ENCODE measurements at places on chromosomes 3 and 15.

DNA sequence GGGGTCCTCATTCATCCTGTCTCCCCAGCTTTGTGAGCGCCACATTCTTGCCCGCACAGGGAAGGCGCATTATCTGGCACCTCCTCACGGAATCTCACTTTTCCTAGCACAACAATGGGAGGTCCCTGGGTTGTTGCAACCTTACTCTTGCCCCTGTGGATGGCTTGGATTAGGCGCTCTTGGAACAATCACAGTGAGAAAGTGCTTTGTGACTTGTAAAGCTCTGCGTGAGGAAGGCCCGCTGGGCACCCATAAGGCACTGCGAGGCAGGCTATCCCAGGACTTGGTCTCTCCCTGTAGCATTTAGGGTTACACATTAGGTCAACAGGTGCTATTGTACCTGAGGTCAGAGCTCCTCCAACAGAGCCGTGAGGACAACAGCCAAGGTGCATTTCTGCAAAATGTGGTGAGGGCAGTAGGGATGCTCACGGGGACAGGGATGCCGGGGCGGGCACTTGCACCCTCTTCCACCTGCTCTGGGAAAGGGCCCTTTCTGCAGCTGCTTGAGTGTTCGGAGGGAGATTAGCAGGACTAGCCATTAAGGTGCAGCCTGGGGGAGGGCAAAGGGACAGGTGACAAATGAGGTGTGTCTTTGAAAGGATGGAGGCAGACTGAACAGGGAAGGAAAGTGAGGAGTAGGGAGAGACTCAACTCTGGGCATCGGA is 13.9 kb upstream of the LRRC15 start:
- no peak for DNase-seq

- no peak for DNase-seq
Observed at GRCh38 chr15:74327756-74328155, 39.7 kb downstream of the CYP11A1 start.

- DNase-seq = no peak
Observed at GRCh38 chr3:128343287-128344051, 123.2 kb downstream of the DNAJB8 start.

- peak; percentile 68 for DNase-seq
Observed at GRCh38 chr15:64678126-64678819, 97.1 kb downstream of the RBPMS2 start.

GRCh38 chr3:52438579-52439425 is 6.1 kb downstream of the SEMA3G start:
- no peak for DNase-seq

DNA sequence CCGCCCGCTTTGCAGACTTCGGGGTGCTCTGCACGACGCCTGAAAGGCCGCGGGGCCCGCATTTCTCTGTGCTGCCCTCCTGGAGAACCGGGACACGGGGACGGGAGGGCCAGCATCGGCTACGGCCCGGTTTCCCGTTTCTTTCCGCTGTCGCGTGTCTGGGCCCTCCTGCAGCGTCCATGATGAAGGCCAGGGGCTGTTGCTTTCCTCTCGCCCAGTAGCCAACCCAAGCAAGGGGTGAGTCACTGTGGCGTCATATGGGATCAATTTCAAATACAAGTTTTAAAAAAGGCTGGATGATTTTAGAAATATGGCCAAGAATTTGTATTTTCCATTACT is 435 bp downstream of the SLC35G2 start:
- DNase-seq = peak; percentile 75

DNA sequence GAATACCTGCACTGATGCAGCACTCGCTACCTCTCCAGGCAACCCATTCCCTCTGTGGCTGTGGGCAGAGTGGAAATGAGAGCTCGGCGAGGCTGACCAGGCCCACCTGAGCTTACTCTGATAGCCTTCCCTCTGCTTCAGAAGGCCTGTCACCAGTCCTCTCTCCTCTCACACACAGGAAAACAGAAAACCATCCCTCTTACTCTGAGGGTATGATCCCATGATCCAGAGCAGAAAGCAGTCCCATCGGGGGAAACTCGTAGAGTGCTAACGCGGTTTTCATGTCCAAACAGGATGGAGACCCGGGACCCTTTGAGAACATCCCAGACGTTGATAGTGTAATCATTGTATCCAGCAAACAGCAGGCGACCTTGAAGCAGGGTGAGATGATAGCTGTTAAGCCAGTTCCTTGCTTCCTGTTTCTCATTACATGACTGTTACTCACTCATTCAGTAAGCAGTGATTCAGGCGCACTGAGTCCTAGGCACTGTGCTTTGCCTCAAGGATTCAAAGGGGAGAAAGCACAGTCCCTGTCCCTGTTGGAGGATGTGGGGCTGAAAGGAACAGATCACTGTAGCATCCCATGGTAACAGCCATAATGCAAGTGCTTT is 11.8 kb upstream of the BCL2L10 start:
- DNase-seq = peak; percentile 48

DNA sequence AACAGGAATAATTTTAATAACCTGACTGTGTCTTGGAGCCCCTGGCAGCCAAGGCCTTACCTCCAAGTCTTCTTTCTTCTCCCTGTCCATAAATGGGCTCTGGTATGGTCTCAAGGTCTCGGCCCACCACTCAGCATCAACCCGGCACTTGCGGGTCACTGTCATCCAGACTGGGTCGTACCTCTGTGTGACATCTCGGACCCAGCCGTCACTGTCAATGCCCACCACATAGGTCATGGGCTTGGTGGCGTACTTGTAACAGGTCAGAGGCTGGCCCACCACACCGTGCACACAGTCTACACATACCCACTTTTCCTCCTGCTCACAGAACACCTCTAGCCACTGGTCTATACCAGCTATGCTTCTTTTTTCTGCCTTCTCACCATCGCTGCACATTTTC is 20.4 kb downstream of the XPC start:
- no peak for DNase-seq

GRCh38 chr3:105362021-105362665 is 4.6 kb upstream of the ALCAM start:
- DNase-seq = peak; percentile 67

DNA sequence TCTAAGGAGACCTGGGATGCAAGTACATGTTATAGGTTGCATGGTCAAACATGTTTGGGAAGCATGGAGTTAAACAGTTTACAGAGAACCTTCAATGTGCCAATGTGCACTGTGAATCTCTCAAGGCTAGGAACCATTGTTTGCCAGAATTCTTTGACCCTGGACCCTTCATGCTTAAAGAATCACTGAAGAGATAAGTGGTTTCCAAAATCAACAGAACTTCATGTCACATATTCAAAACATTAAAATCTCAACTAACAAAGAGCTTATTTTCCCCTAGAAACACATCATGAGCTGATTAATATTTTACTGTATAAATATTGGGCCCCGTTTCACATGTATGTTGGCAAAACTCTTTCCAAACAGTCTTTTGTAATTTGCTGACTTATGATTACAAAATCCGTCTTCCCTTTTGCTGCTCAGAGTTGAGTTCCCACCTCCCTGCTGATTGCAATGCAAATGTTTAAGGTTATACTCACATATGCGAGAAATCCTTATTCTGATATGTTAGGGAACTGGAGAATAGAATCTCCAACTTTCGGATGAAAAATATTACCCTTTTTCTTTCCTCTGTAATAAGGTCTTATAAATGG is 380.2 kb downstream of the DIPK2A start:
- no peak for DNase-seq

DNA sequence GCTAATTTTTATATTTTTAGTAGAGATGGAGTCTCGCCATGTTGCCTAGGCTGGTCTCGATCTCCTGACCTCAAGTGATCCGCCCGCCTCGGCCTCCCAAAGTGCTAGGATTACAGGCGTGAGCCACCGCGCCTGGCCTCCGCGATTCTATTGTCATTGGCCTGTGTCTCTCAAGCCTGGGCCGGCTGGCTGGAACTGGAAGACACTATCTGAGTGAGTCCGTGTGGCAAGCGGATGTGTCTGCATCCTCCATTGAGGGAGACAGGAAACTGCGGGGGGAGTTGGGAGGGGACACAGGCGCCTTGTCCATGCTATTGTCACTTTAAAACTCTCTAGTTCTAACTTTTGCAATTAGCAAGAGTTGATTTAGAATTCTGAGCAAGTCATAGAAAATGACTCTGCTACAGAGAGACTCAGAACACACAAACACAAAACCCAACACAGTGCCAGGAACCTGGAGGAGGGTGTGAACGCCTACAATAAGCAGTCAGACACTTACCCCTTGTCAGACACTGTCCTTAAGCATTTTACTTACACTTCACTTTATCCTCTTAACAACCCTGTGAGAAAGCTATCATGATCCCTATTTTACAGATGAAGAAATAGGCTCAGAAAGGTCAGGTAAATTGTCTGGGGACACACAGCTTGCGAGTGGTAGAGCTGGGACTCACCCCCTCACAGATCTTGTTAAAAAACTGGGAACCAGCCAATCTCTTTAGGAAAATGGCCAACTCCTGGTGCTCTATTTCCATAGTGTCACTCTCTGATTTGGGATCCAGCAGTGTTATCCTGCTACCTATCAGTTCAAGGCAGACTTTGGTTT is 38.7 kb downstream of the ANP32A start:
- DNase-seq = no peak

GRCh38 chr3:128490915-128491690 is 1.9 kb downstream of the GATA2 start:
- no peak for DNase-seq

DNA sequence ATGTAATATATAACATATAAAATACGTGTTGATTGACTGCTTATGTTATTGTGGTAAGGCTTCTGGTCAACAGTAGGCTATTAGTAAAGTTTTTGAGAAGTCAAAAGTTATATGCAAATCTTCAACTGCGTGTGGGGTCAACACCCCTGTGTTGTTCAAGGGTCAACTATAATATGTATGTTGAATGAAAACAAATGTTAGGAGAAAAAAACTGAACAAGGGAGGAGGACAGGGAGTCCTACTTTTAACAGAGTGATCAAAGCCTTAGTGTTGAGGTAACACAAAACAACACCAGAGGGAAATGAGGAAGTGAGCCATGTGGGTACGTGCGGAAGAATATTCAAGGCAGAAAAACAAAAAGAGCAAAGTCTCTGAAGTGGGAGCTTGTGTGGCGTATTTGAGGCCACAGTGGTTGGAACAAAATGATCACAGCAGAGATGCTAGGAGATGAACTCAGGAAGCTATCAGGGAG is 62.5 kb downstream of the SFMBT1 start:
- DNase-seq = no peak

GRCh38 chr3:145739926-145740325 is 421.1 kb downstream of the PLOD2 start:
- no peak for DNase-seq

DNA sequence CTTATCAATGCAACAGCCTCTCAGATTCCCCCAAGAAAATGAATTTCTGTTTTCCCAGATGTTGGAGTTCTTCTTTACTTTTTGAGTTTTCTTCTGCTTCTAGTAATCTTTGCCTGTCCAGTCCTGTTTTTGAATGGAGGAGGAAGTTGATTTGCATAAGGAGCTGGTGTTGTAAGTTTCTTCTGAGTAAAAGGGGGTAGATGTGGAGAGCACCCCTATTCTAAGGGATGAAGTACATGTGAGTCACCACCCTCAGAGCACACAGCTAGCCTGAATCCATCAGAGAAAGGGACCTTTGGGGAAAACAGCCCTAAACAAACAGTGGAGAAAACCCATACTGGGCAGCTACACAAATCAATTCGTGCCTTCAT is 34.5 kb downstream of the ACAA1 start:
- no peak for DNase-seq

GRCh38 chr15:32855942-32856341 is 138.1 kb downstream of the GREM1 start:
- peak; percentile 96 for DNase-seq

GRCh38 chr3:144361002-144361401 is 389.4 kb downstream of the DIPK2A start:
- no peak for DNase-seq

- DNase-seq = no peak
Observed at GRCh38 chr15:26261966-26262365, 398.8 kb upstream of the ATP10A start.

DNA sequence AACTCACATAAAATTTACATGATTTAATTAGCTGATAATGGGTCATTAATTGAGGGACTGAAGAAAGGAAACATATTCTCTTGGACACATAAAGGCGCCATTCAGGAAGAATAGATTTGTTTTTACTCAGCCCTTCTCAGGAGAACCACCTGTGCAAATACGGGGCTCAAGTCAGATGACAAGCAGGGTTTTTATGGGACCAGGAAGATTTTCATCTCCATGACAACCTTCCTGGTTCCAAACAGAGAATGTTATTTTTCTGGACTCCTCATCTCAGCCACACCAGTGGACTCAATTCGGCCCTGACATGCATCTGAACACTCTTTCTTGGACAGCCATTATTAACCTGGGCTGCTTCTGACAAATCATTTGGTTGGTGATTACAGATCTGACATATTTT is 120.5 kb downstream of the PDZRN3 start:
- peak; percentile 22 for DNase-seq

DNA sequence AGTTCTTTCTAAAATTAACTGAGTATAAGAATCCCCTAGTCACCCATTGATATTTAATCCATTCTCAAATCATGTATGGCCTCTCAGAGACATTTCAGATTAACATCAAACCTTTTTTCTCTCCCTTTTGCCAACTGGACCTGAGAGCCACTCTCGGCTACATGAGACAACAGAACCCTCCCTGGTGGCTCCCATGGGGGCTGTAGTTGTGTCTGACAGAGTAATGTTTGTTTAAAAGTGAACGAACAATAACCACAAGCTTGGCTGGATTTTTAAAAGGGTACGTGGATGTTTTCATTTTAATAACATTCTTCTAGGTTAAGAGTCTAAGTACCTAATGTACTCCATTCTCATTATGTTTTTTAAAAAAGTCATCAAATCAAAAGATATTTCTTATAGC is 37.1 kb downstream of the P3H2 start:
- no peak for DNase-seq

GRCh38 chr15:70341566-70341965 is 243.8 kb upstream of the TLE3 start:
- no peak for DNase-seq

GRCh38 chr3:29427266-29428103 is 146.6 kb downstream of the RBMS3 start:
- DNase-seq = no peak

DNA sequence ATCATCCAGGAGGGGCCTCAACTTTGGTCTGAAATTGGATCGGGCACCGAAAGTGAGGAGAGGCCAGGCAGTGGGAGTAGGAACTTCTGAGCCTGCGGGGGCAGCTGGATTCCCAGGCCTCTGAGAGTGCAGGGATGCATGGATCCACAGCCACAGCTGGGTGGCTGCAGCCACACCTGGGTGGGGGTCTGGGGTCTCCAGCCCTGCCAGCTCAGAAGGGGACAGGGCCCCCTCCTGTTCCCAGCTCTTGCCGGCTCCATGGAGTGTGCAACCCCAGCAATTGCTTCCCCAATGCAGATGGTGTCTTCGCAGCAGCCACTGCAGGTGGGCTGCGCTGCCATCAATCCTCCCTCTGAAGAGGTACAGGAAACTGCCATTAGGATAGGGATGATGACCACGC is 123.7 kb downstream of the BCHE start:
- no peak for DNase-seq

- DNase-seq = no peak
Observed at GRCh38 chr3:4599612-4600011, 106.5 kb downstream of the ITPR1 start.

GRCh38 chr3:108546692-108547091 is 36.3 kb upstream of the MYH15 start:
- DNase-seq = no peak

- DNase-seq = no peak
Observed at GRCh38 chr15:77148191-77148590, 77.3 kb upstream of the TSPAN3 start.
